ENCODE measurements at places on chromosomes 13 and 19.

DNA sequence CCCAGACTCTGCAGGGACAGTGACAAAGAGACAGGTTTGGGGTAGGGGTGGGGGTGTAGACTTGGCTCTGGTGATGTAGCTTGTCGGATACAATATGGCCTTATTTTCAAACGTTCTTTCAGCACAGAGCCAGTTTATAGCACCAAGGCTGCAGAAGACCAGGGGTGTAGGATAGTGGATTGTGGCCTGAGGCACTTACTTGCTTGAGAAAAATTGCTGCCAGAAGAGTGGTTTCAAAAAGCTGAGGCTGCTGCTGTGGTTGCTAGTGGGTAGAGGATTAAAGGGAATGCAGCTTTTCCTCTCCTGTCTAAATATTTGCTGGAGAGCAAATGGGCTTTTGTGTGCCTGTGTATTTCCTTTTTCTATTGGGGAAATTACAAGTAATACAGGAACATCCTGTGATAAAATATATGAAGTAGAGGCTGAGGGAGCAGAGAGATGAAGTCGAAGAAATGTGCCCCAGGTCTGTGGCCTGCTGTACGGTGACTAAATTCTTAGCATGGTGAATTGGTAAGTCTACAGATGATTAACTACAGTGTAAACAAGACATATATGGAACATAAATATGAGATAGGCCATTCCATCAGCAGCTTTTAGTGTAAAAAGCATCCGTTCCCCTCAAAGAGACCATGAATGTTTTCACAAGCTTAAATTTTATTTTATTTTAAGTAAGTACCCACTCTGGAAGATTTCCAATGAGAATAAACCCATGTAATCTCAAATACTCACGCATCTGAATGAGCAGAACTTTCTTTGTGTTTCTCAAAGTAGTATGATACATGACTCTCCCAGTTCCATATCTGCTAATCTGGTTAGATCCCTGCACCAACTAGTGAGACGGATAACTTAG, 112.9 kb downstream of the LRCH1 start:
- no peak for DNase-seq

DNA sequence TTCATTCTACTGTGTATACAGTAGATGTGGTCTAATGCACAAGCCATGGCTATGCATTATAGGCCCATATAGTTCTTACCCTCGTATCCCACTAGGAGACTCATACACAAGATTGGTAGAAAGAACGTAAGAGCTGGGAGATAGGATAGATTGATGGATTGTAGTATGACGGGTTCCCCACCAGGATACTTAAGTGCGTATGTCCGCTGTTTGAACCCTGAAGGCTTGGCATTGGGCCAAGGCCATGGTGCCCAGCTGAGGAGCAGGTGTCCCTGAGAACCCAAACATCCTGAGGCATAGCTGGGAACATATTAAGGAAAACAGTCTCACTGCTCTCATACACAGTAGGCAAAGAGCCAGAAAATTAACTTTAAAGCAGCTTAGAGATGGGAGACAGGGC, 617.5 kb upstream of the KLF12 start:
- DNase-seq, result no peak

- no peak for DNase-seq
Measured at GRCh38 chr13:43061496-43062280, 38.3 kb downstream of the DNAJC15 start.

- DNase-seq, result no peak
Measured at GRCh38 chr13:65470781-65471180, 1759.4 kb downstream of the PCDH9 start.
